Mesothelial cell of epicardium (in vitro differentiated cells): ENCODE measurements at places on chromosomes 13 and 19.

- no peaks in the 10 kb centered on the region for H3K4me1 ChIP-seq
- no peak overlapping the region for H3K27ac ChIP-seq
- DNase-seq: peak; percentile 29
- H3K27me3 ChIP-seq: peaks cover 3% of the 10 kb centered on the region
- no peaks in the 10 kb centered on the region for H3K36me3 ChIP-seq
These were observed 719 bp upstream of the GRK1 start for GRCh38 chr13:113666329-113666670.

DNA sequence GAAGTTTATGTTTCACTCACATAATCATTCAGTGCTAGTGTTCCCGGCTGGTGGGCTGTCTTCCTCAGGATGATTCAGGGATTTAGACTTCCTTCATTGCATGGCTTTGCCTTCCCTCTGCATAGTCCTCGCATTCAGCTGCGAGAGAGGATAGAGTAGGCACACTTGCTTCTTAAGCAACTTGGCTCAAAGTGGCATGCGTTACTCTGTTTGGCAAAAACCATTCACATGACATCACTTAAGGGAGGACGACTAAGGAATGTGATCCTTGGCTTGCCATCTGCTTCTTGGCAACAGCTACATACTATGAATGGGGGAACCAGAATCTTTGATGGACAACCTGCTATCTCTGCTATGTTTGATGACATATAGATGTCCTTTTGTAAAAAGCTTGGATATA lies 359.3 kb downstream of the TDRD3 start:
- H3K4me1 ChIP-seq: peaks cover 38% of the 10 kb centered on the region
- H3K4me3 ChIP-seq: no peak overlapping the region
- H3K27ac ChIP-seq: peak overlapping the region; percentile 83
- no peaks in the 10 kb centered on the region for H3K36me3 ChIP-seq

GRCh38 chr13:79581870-79582315 lies 100.9 kb downstream of the NDFIP2 start:
- H3K36me3 ChIP-seq: peaks cover 10% of the 10 kb centered on the region
- H3K27ac ChIP-seq: no peak overlapping the region
- H3K4me1 ChIP-seq: no peaks in the 10 kb centered on the region

- H3K27me3 ChIP-seq: no peaks in the 10 kb centered on the region
- H3K27ac ChIP-seq: peak overlapping the region; percentile 91
- DNase-seq: no peak
- H3K4me1 ChIP-seq: peaks cover 34% of the 10 kb centered on the region
- H3K36me3 ChIP-seq: no peaks in the 10 kb centered on the region
- H3K4me3 ChIP-seq: peak overlapping the region; percentile 70
These were observed 1.0 kb upstream of the CTXN1 start for GRCh38 chr19:7926727-7927604.

DNA sequence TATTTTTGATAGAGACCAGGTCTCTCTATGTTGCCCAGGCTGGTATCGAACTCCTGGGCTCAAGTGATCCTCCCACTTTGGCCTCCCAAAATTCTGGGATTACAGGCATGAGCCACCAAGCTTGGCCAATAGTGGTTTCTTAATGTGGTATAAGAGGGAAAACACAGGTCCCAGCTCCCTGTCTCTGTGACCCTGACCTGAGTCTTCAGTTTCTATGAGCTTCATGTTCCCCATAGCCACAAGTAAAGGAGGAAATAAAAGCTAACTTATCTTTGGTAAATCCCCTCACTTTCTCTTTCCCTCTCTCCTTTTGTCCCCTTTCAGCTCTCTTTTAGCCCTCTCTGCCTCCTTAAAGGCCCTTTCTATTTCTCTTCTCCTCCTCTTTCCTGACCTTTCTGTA lies 50.3 kb downstream of the ABCC4 start:
- DNase-seq: no peak
- H3K27me3 ChIP-seq: peaks cover 2% of the 10 kb centered on the region
- peaks cover 14% of the 10 kb centered on the region for H3K4me1 ChIP-seq
- H3K27ac ChIP-seq: no peak overlapping the region

DNA sequence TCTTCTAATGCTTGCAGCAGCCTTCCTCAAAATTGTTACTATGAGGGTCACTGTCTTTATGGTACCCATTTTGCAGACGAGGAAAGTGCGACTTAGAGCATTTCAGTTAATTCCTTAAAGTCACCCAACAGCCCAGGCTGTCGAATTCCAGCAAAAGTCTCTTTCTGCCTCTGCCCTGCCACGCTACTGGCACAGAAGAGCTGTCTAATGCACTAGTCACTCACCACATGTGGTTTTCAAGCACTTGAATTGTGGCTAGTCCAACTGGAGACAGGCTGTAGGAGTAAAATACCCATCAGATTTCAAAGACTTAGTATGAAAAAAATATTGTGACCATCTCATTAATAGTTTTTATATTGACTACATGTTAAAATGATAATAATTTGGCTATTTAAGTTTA lies 1.7 kb downstream of the FPR1 start:
- H3K27ac ChIP-seq: no peak overlapping the region
- H3K36me3 ChIP-seq: no peaks in the 10 kb centered on the region
- H3K27me3 ChIP-seq: no peaks in the 10 kb centered on the region
- H3K4me1 ChIP-seq: no peaks in the 10 kb centered on the region
- DNase-seq: no peak
- no peak overlapping the region for H3K4me3 ChIP-seq

DNA sequence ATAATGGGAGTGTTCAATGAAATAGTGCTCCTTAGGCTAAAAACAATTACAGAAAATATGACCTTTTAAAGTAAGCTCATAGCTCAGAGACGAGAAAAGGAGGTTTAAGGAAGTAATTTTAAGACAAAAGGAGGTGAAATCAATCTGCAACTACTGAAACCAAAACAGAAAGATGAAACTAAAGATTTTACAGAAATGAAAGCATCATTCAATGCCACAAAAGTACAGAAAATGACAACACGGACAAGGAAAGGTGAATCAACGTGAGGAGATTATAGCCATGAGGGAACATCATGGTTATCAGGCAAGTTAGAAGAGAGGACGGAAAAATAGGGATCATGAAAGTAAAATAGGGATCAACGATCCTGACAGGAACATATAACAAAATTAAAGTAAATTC lies 745.2 kb downstream of the PCDH17 start:
- H3K4me3 ChIP-seq: no peak overlapping the region
- no peak for DNase-seq
- no peaks in the 10 kb centered on the region for H3K36me3 ChIP-seq
- peaks cover 6% of the 10 kb centered on the region for H3K4me1 ChIP-seq
- no peak overlapping the region for H3K27ac ChIP-seq

- no peak overlapping the region for H3K27ac ChIP-seq
- peaks cover under 1% of the 10 kb centered on the region for H3K4me1 ChIP-seq
- H3K4me3 ChIP-seq: no peak overlapping the region
These were observed 22.5 kb upstream of the KLF2 start for GRCh38 chr19:16301999-16302694.

GRCh38 chr19:2084993-2085720 lies 11.0 kb downstream of the MOB3A start:
- peaks cover 4% of the 10 kb centered on the region for H3K36me3 ChIP-seq
- no peak for DNase-seq
- H3K27me3 ChIP-seq: no peaks in the 10 kb centered on the region
- no peak overlapping the region for H3K27ac ChIP-seq
- no peak overlapping the region for H3K4me3 ChIP-seq
- peaks cover 14% of the 10 kb centered on the region for H3K4me1 ChIP-seq

DNA sequence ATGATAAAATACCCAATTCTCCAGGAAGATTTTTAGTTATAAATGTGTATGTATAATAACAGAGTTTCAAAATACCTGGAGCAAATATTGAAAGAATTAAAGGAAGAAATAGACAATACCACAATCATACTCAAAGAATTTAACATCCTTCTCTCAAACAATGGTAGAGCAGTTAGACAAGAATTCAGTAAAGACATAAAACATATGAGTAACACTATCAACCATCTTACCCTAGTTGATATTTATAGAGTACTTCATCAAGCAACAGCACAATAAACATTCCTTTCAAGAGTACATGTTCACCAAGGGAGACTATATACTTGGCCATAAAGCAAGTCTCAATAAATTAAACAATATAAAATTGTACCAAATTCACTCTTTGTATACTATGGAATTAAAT lies 108.4 kb downstream of the DLEU7 start:
- DNase-seq: no peak
- peaks cover 2% of the 10 kb centered on the region for H3K36me3 ChIP-seq
- no peak overlapping the region for H3K4me3 ChIP-seq
- H3K27ac ChIP-seq: no peak overlapping the region
- H3K4me1 ChIP-seq: peaks cover 20% of the 10 kb centered on the region
- no peaks in the 10 kb centered on the region for H3K27me3 ChIP-seq

GRCh38 chr19:38488096-38488495 lies 54.6 kb downstream of the RYR1 start:
- no peak overlapping the region for H3K4me3 ChIP-seq
- no peak for DNase-seq
- H3K36me3 ChIP-seq: no peaks in the 10 kb centered on the region
- H3K4me1 ChIP-seq: no peaks in the 10 kb centered on the region
- no peak overlapping the region for H3K27ac ChIP-seq

DNA sequence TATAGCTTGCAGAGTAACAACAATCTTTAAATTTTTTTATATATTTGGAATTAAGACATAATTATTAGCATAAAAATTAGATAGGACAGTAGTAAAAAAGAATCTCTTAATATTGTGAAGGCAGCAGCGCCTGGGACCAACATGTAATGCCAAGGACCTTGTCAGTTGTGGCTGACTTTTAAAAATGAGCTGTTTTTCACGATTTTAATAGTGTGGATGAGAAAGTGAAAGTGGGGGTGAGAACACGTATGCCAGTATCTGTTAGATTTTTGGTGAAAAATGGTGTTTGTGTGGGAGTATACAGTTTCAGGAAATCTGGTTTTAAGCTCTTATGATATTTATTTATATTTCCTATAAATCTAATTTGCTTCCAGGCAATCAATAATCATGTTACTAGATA lies 125.2 kb downstream of the LMO7 start:
- H3K27me3 ChIP-seq: no peaks in the 10 kb centered on the region
- no peak for DNase-seq
- H3K4me1 ChIP-seq: peaks cover 29% of the 10 kb centered on the region
- no peak overlapping the region for H3K27ac ChIP-seq
- H3K4me3 ChIP-seq: no peak overlapping the region

DNA sequence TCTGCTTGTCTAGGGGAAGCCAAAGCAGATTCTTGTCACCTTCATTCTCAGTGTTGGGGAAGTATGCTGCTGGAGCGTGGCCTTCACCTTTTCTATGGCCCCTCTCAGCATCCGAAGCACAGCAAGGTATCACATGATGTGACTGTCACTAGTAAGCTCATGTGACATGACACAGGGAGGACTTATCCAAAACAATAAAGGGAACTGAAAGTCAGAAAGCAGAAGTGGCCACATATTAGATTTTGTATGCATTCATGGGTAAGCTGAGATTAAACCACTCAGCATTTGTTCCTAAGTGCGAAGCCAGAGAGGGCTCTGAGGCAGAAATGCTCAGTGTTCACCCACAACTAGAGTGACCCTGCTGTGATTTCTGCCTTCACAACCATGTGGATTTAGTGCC lies 72.8 kb upstream of the PCDH8 start:
- H3K4me3 ChIP-seq: no peak overlapping the region
- peaks cover 12% of the 10 kb centered on the region for H3K4me1 ChIP-seq
- H3K27me3 ChIP-seq: peaks cover 6% of the 10 kb centered on the region
- no peak overlapping the region for H3K27ac ChIP-seq

DNA sequence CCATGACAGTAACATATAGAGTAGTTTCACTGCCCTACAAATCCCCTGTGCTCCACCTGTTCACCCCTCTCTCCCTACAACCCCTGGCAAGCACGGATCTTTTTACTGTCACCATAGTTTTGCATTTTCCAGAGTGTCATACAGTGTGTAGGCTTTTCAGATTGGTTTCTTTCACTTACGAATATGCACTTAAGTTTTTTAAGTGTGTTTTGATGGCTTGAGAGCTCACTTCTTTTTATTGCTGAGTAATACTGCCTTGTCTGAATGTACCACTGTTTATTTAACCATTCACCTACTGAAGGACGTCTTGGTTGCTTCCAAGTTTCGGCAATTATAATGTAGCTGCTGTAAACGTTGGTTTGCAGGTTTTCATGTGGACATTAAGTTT lies 175.1 kb downstream of the ITGBL1 start:
- DNase-seq: no peak
- H3K27ac ChIP-seq: no peak overlapping the region
- H3K4me1 ChIP-seq: peaks cover 9% of the 10 kb centered on the region
- H3K4me3 ChIP-seq: no peak overlapping the region
- no peaks in the 10 kb centered on the region for H3K27me3 ChIP-seq

GRCh38 chr13:28707629-28708427 lies 10.9 kb downstream of the SLC46A3 start:
- H3K36me3 ChIP-seq: peaks cover 1% of the 10 kb centered on the region
- DNase-seq: no peak
- no peaks in the 10 kb centered on the region for H3K27me3 ChIP-seq
- no peak overlapping the region for H3K27ac ChIP-seq
- no peak overlapping the region for H3K4me3 ChIP-seq

DNA sequence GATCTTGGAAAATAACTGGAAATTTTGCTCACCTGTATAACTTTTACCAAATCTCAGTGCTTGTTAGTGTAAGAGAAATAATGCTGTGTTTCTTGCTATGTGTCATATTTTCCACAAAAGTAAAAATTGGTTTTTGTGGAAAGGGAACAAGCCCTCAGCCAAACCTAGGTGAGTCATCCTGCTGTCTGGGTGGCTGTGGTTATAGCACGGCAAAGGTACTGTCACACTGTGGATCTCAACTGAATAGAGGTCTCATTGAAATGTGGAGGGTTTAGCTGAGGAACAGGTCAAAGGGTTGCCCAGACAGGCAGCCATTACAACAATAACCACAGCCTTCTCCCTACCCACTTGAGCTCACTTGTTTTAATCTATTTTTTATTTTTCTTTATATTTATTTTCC lies 338.8 kb upstream of the DACH1 start:
- no peak overlapping the region for H3K27ac ChIP-seq
- no peak overlapping the region for H3K4me3 ChIP-seq
- no peaks in the 10 kb centered on the region for H3K4me1 ChIP-seq
- DNase-seq: no peak

- no peak for DNase-seq
- H3K4me1 ChIP-seq: no peaks in the 10 kb centered on the region
- no peaks in the 10 kb centered on the region for H3K27me3 ChIP-seq
- H3K27ac ChIP-seq: no peak overlapping the region
These were observed 6.6 kb downstream of the SHKBP1 start for GRCh38 chr19:40583283-40583682.

DNA sequence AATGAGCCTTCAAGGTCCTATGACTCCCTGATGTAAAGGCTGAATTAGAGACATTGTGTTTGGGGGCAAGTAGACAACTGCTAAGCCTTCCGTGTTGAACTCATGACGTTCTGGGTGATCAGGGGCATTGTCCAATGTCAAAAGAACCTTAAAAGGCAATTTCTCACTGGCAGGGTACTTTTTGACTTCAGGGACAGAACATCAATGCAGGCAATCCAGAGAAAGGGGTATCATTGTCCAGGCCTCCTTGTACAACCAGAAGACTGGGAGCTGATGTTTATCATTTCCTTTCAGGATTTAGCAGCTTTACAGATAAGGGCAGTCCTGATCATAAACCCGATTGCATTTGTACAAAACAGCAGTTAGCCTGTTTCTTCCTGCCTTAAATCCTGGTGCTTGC lies 25.0 kb upstream of the SMAD9 start:
- no peaks in the 10 kb centered on the region for H3K27me3 ChIP-seq
- peaks cover 19% of the 10 kb centered on the region for H3K36me3 ChIP-seq
- H3K4me3 ChIP-seq: no peak overlapping the region
- peaks cover 7% of the 10 kb centered on the region for H3K4me1 ChIP-seq
- no peak overlapping the region for H3K27ac ChIP-seq

- no peak overlapping the region for H3K4me3 ChIP-seq
- H3K27ac ChIP-seq: peak overlapping the region; percentile 69
- no peak for DNase-seq
- H3K36me3 ChIP-seq: peaks cover 10% of the 10 kb centered on the region
- peaks cover 15% of the 10 kb centered on the region for H3K4me1 ChIP-seq
- no peaks in the 10 kb centered on the region for H3K27me3 ChIP-seq
These were observed 56.2 kb downstream of the INSR start for GRCh38 chr19:7238051-7238450.
